Fibroblast of the aortic adventitia (primary cell): ENCODE measurements at places on chromosomes 11 and 22. TPM values are rescaled to one million over a fixed set of nuclear protein-coding genes. Genes with fewer than 3 reads are reported as not detected.

The TRIM49 gene
- total RNA-seq: not detected in 2 replicates

The RPS3 gene
- 2,208 and 3,605 TPM in 2 replicates for total RNA-seq

The PARVG gene
- total RNA-seq: not detected in 2 replicates

The CSTPP1 gene
- total RNA-seq: 24.6 and 34.9 TPM in 2 replicates

The CNTN5 gene
- 0.90 TPM in 1 of 2 replicates, not detected in the other for total RNA-seq

The EIF1AD gene
- total RNA-seq: 21.9 and 26.4 TPM in 2 replicates

The TRIM64 gene
- total RNA-seq: not detected in 2 replicates

The ENTHD1 gene
- not detected in 2 replicates for total RNA-seq

The C11orf65 gene
- 0.99 and 1.6 TPM in 2 replicates for total RNA-seq

The EIF3M gene
- total RNA-seq: 575 and 1,709 TPM in 2 replicates

The ARRB1 gene
- total RNA-seq: 32.0 and 36.3 TPM in 2 replicates

The OR2AG2 gene
- total RNA-seq: 0.09 and 0.33 TPM in 2 replicates

The CECR2 gene
- 0.49 TPM in 1 of 2 replicates, not detected in the other for total RNA-seq

The ARHGAP8 gene
- 0.41 TPM in 1 of 2 replicates, not detected in the other for total RNA-seq

The SPDYC gene
- total RNA-seq: not detected in 2 replicates

The CLDN5 gene
- total RNA-seq: 0.27 and 1.6 TPM in 2 replicates

The PPP2R1B gene
- total RNA-seq: 18.4 and 27.1 TPM in 2 replicates

The BEST1 gene
- total RNA-seq: 3.1 and 3.4 TPM in 2 replicates

The SHISAL1 gene
- 0.98 and 11.4 TPM in 2 replicates for total RNA-seq

The FXYD2 gene
- total RNA-seq: not detected in 2 replicates
